ENCODE measurements at places on chromosomes 16 and 17.

- DNase-seq: no peak
Observed at GRCh38 chr16:31213877-31214707, at the start of gene TRIM72. Gene TRIM72 (plus strand): TSS chr16:31214119. CDS start chr16:31214739, 620 bp downstream.

- no peak for DNase-seq
Observed at GRCh38 chr16:681746-682427, 1.7 kb downstream of the STUB1 start.

- DNase-seq: no peak
Observed at GRCh38 chr17:16325964-16326363, 27.3 kb downstream of the CENPV start.

- no peak for DNase-seq
Observed at GRCh38 chr16:68376590-68376989, 65.8 kb downstream of the PRMT7 start.

- no peak for DNase-seq
Observed at GRCh38 chr17:67558740-67559380, 158.9 kb upstream of the NOL11 start.

GRCh38 chr17:67818110-67819002 lies 6.9 kb upstream of the BPTF start:
- DNase-seq: no peak

GRCh38 chr17:81522491-81523401 lies 5.4 kb upstream of the FSCN2 start:
- no peak for DNase-seq

DNA sequence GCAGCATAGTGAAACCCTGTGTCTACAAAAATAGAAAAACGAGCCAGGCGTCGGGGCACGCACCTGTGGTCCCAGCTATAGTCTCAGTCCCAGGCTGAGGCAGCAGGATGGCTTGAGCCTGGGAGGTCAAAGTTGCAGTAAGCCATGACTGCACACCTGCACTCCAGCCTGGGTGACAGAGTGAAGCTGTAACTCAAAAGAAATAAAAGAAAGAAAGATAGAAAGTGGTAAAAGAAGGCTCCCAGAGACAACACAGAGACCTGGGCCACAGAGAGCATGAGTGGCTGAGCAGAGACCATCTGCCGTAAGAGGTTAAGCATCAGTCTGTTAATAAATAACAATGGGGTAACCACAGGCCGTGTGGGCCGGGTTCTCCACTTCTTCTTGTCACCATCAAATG lies 15.3 kb upstream of the HEXD start:
- DNase-seq: no peak

DNA sequence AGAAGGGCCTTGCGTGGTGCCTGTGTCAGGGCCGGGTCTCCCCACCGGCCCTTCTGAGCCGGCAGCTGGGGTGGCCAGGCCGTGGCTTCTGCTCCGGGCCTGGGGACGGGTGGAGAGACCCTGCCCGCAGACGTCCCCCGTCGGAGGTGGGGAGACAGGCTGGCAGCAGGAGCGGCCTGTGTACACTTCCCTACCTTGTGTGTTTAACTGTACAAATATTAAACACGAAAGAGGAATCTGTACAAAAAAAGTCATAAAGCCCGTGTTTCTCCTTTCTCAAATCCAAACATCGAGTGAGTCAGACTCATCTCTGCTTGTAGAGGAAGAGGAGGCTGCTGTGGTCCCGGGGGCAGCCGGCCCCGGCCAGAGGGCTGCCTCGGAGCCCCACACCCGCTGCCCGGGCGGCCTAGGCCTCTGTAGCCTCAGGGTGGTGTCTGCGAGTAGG lies 2.0 kb downstream of the CACNA1H start:
- no peak for DNase-seq

DNA sequence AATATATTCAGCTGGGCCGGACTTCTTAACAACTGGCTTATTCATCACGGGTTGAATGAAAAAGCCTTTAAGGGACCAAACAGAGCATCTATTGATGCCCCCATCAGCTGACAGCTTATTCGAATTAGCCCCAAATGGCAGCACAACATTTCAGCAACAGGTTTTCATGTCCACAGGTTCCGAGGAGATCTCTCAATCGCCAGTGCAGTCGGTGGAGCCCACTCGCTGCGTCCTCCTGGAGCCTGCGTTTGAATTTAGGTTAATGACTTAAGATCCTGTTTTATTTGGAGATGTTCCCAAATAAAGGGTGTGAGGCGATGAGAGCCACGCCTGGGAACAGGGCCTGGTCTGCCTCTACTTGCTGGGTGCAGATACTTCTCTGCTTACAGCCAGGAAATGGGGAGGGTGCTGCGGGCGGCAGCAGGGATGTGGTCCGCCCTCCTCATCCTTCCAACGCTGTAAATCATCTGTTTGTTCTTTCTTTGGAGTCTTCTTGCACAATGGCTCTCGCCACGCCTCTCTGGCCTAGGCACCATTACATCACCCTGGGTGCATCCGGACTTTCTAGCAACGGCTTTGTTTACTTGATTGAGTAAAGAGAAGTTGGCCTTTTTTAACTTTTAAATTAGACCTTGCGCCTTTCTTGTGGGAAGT lies 22.6 kb downstream of the NDE1 start:
- peak; percentile 96 for DNase-seq

- no peak for DNase-seq
Observed at GRCh38 chr17:2123375-2124251, 68.7 kb downstream of the HIC1 start.

- no peak for DNase-seq
Observed at GRCh38 chr16:21698169-21699032, 34.6 kb downstream of the OTOA start.

DNA sequence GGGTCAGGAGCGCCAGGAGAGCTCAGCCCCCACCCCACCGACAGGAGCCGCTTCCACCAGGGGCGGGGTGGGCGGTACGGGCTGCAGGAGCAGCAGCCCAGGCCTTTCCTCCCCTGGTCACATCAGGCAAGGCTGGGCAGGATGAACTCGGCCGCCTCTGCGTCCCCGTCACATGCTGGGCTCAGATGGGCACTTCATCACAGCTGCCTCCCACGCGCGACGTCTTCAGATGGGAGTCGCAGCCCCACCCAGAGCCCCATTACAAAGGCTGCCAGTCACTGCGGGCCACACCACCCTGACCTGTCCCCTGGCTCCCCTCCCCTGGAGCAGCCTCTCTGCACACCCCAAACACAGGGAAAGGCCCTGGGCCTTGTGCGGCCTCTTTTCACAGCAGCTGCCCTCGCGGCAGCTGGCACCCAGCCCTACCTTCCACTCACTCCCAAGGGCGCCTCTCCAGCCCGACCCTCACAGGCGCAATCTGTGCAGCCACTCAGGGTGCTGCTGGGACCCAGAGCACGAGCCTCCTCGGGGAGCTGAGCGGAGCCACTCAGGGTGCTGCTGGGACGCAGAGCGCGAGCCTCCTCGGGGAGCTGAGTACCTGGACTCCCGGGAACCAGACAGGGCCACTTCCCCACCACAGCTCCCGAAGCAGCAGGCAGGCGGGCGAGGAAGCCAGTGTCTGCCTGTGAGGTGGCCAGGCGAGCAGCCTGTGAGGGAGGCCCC lies 4.7 kb downstream of the ZNF598 start:
- no peak for DNase-seq

DNA sequence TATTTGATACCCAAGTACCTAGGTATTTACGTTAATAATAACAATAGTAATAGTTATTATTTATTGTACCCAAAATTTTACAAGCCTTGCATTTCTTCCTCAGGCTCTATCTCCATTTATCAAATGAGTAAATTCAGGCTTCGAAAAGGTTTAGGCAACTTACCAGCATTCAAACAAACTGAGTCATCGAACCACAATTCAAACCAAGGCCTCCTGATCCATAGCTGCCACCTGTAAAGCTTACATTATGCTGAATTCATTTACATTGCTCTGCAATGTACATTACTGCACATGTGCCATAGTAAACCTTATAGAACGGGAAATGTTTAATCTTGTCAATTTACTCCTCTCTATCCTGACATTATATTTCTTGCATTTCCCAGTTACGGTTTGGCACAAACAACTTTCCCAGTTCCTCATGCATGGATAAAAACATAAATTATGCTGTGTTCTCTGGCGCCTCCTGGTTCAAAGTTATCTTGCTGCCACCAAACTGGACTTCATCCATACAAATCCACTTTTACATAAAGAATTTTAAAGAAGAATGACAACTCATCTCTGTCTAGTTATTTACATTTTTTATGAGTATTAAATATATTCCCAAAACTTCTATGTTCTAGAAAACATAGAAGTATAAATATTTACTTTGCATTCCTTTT lies 360.6 kb upstream of the SOX9 start:
- no peak for DNase-seq

DNA sequence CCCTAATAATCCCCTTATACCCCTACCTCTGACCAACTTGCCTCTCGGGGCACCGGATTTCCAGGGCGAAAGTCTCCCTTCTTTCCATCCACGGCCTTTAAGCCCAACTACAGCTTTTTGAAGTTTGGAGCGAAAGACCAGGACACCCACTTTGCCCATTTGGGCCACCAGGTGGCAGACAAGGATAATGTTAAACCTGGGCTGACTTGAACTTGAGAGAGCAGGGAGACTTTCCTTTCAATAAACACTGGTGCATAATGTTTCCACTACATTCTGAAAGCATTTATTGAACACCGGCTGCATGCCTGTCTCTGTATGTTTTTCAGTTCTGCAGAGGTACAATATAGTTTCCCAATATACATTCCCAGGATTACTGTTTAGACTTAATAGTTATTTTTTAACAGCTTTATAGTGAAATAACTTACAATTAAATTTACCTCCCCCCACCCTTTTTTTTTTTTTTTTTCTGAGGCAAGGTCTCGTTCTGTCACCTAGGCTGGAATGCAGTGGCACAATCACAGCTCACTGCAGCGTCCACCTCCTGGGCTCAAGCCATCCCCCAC lies 6.9 kb upstream of the CES3 start:
- peak; percentile 82 for DNase-seq

DNA sequence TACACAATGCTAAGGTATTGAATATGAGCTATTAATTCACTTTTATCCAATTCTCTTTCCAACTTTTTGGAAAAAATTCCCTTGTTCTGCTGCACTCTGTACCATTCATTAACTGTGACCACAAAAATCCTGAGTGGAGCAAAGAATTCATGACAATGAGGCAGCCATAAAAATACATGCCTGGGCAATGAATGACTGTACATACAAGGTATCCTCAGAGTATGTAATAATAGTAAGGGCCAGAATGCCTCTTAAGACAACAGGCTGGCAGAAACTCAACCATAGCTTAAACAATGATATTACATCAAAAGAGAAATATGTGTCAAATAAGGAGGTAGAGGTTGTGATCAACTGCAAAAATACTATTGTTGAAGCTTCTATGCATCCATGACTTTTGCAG lies 74.7 kb upstream of the CA10 start:
- no peak for DNase-seq

DNA sequence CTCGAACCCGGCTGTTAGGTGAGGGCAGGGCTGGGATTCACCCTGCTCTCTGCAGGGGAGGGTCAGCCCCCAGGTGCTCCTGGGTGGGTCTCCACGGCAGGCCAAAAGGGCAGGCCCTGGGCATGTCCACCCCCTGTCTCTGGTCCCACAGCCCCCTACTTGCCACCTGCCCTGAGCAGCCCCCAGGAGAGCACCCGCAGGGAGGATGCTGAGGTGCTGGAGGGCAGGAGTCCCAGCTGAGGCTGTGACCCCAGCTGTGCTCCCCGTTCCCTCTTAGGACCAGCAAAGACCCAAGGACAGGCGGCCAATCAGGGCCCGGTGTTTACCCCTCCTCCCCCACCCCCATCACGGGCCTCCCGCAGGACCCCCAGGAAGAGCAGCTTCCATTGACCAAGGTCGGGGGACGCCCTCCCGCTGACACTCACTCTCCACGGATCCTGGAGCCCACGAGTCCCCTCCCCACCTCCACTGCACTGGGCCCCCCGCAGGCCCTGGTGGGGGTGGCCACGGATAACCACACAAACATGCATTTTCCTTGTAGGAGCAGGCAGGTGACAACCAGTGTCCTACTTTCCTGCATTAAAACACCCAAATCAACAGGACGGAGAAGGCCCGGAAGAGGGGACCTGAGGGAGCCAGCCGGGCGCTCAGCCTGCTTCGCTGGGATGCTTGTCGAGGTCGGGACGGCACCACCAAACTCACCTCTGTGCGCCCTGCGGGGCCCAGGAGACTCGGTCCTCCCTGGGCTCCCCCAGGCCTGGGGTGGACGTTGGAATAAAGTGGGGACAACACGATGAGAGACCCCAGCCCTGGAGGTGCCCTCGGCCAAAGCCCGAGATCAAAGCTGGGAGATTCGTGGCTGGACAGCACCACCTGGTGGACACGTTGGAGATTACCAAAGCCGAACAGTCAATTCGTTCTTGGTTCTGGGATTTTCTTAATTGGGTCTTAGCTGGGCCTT lies 22.5 kb upstream of the ENPP7 start:
- no peak for DNase-seq

- no peak for DNase-seq
Observed at GRCh38 chr17:45346216-45347015, 29.6 kb upstream of the MAP3K14 start.

GRCh38 chr16:86354641-86355513 lies 155.4 kb upstream of the FOXF1 start:
- no peak for DNase-seq

GRCh38 chr17:11643851-11644250 lies 45.6 kb downstream of the DNAH9 start:
- no peak for DNase-seq
